ENCODE measurements at places on chromosomes 12 and 14. TPM values are rescaled to one million over a fixed set of nuclear protein-coding genes. Genes with fewer than 3 reads are reported as not detected.

Gene C14orf180
- total RNA-seq = 2.1 TPM

Gene EIF2S3B
- 1.5 TPM for total RNA-seq

DNA sequence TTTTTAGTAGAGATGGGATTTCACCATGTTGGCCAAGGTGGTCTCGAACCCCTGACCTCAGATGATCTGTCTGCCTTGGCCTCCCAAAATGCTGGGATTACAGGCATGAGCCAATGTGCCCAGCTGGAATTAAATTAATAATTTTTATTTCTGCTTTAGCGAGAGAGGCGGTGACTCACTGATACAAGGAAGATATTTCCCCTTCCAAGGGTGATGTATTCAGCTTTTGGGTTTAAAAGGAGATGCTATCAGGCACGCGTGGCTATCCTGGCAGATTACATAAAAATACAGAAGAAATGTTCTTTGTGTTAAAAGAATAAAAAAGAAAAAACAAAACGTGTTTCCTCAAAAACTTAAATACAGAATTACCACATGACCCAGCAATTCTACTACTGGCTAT lies 12.4 kb upstream of the P2RX7 start:
- no peak for DNase-seq

DNA sequence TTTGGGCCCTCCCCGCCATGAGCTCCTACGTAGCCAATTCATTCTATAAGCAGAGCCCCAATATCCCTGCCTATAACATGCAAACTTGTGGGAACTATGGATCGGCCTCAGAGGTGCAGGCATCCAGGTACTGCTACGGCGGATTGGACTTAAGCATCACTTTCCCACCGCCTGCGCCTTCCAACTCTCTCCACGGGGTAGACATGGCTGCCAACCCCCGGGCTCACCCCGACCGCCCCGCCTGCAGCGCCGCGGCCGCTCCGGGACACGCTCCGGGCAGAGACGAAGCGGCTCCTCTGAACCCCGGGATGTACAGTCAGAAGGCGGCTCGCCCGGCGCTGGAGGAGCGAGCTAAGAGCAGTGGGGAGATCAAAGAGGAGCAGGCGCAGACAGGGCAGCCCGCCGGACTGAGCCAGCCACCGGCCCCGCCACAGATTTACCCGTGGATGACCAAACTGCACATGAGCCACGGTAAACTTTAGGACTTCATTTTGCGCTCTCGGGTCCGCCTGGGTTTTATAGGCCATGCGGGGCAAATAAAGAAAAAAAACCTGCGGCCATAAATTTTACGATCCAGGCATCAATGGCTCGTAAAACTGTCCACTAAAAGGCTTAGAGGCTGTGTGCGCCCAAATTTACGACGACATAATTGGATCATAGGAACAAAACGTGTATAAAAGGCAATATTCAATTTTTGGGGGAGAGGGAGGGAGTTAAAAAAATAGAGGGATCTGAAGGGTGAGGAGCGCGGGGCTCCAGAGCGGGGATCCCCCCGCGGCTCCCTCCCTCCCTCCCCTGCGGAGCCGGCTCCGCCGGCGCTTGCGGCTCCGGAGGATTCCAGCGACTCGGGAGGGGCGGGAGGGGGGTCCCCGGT lies 493 bp downstream of the HOXC5 start:
- DNase-seq = peak; percentile 92

- no peak for DNase-seq
Observed at GRCh38 chr14:95068080-95068479, 89.2 kb downstream of the DICER1 start.

- DNase-seq = no peak
Observed at GRCh38 chr14:103753774-103754173, 38.2 kb downstream of the ZFYVE21 start.

Gene KCNC2
- total RNA-seq = not detected

- no peak for DNase-seq
Observed at GRCh38 chr14:23021434-23021833, 11.5 kb upstream of the C14orf93 start.

GRCh38 chr14:101360054-101360911 lies 201.0 kb upstream of the DIO3 start:
- DNase-seq = peak; percentile 58

Measured in kidney (tissue), 22 donors.